ENCODE measurements at places on chromosomes 1 and 21. TPM values are rescaled to one million over a fixed set of nuclear protein-coding genes. Genes with fewer than 3 reads are reported as not detected.

DNA sequence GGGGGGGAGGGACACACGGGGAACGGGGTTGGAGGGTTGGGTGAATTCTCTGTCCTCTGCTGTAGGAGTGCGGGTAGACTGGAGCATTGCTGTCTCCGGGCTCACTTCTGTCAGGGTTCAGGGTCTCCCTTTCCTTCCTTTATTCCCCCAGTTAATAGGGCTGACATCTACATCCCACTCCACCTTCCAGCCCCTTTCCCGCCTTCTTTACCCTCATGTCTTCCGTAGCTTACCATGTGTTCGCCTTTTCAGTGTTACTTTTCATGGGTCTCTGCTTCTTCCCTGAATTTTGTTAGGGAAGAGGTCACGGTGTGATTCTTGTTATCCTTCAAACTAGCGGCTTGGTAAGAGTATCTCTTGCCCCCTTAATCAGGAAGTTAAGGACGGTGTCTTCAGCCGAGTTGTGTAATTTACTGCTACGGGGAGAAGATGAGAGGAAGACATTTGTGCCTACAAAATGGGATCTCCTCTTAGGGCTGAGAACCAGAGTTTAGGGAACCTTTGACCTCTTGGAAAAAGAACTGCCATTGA, 917 bp downstream of the RAP1A start:
- no peak overlapping the region for H3K27ac ChIP-seq
- H3K27me3 ChIP-seq, result no peaks in the 10 kb centered on the region
- DNase-seq, result no peak
- H3K4me1 ChIP-seq, result no peaks in the 10 kb centered on the region

DNA sequence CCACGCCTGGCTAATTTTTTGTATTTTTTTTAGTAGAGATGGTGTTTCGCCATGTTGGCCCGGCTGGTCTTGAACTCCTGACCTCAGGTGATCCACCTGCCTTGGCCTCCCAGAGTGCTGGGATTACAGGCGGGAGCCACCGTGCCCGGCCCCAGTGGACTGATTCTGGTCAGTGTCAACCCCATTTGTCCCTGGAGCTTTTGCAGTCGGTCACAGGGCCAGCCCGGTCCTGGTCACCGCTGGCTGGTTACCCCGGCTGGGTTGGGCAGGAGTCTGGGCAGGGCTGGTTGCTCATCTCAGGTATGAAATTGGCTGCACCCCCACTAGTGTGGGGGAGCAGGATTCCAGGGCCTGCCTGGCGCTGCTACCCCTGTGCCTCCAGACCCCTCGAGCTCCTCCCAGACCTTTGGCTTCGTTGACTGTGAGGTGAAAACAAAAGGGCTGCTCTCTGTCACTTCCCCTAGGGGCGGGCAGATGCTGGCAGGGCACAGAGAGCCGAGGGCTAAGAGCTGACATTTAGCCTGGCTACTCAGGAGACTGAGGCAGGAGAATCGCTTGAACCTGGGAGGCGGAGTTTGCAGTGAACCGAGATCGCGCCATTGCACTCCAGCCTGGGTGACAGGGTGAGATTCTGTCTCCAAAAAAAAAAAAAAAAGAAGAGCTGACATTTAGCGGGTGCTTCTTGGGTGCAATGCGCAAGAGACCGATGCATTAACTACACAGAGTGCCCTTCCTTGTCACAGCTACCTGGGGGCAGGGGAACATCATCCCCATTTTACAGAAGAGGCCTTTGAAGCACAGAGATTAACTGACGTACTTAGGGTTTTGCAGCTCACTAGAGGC, 10.6 kb downstream of the TNFRSF1B start:
- H3K27ac ChIP-seq, result no peak overlapping the region
- H3K27me3 ChIP-seq, result no peaks in the 10 kb centered on the region
- no peaks in the 10 kb centered on the region for H3K4me1 ChIP-seq
- H3K36me3 ChIP-seq, result no peaks in the 10 kb centered on the region
- no peak for DNase-seq

DNA sequence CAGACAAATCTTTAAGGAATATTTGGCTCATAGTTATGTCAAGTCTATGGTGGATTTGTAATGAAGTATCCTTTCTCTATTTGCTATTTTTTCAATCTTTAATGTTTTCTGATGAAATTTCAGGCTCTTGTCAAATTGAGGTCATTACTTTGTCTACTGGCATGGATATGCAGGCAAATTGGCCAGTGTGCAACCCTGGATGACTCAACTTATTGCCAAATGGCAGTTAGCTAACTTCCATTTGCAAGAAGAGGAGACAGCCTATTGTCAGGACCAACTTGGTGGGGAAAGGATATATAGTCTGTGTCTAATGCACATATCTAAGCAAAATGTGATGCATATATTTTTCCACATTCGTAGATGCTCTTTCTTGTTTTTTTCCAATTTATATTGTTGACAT, 530.5 kb downstream of the PTBP2 start:
- no peak for DNase-seq
- H3K36me3 ChIP-seq, result peaks cover 3% of the 10 kb centered on the region
- no peak overlapping the region for H3K27ac ChIP-seq
- H3K4me3 ChIP-seq, result no peak overlapping the region
- no peaks in the 10 kb centered on the region for H3K4me1 ChIP-seq
- H3K27me3 ChIP-seq, result no peaks in the 10 kb centered on the region

Gene RNU1-4
- total RNA-seq, result 2,051 TPM

GRCh38 chr1:26317612-26318337, at the start of gene CD52:
Gene CD52 (plus strand): TSS chr1:26317958. CDS start chr1:26318018, 60 bp downstream.
- peaks cover 8% of the 10 kb centered on the region for H3K36me3 ChIP-seq
- no peaks in the 10 kb centered on the region for H3K4me1 ChIP-seq
- peak; percentile 78 for DNase-seq
- H3K27me3 ChIP-seq, result no peaks in the 10 kb centered on the region

- H3K27ac ChIP-seq, result no peak overlapping the region
- H3K4me3 ChIP-seq, result no peak overlapping the region
- DNase-seq, result no peak
- no peaks in the 10 kb centered on the region for H3K4me1 ChIP-seq
- peaks cover 89% of the 10 kb centered on the region for H3K36me3 ChIP-seq
- H3K27me3 ChIP-seq, result no peaks in the 10 kb centered on the region
These were observed 27.4 kb downstream of the PHGDH start for GRCh38 chr1:119739150-119739549.

Gene AURKAIP1
- 196 TPM for total RNA-seq

DNA sequence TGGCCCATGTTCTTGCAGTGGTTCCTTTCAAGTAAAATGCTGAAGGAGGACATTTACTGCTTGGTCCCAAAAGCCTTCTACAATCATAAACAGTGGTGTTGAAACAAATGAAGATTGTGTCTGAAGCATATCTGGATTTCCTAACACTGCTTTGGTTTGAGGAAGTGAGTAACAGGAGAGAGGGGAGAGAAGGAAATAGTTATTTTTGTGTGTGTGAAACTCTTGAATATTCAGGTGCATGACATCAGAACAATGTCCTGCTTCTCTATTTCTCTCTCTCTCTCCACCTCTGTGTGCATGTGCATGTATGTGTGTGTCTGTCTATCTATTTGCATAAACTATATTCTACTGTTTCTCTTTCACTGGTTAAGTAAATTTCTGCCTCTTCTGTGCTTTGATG, 61.4 kb upstream of the TNFSF18 start:
- H3K36me3 ChIP-seq, result no peaks in the 10 kb centered on the region
- no peak for DNase-seq
- H3K27ac ChIP-seq, result no peak overlapping the region
- H3K27me3 ChIP-seq, result no peaks in the 10 kb centered on the region
- H3K4me1 ChIP-seq, result no peaks in the 10 kb centered on the region

Gene DNAJC28
- total RNA-seq, result 3.7 TPM

Gene EFCAB7
- total RNA-seq, result 4.2 TPM

Gene SLAMF6
- not detected for total RNA-seq

DNA sequence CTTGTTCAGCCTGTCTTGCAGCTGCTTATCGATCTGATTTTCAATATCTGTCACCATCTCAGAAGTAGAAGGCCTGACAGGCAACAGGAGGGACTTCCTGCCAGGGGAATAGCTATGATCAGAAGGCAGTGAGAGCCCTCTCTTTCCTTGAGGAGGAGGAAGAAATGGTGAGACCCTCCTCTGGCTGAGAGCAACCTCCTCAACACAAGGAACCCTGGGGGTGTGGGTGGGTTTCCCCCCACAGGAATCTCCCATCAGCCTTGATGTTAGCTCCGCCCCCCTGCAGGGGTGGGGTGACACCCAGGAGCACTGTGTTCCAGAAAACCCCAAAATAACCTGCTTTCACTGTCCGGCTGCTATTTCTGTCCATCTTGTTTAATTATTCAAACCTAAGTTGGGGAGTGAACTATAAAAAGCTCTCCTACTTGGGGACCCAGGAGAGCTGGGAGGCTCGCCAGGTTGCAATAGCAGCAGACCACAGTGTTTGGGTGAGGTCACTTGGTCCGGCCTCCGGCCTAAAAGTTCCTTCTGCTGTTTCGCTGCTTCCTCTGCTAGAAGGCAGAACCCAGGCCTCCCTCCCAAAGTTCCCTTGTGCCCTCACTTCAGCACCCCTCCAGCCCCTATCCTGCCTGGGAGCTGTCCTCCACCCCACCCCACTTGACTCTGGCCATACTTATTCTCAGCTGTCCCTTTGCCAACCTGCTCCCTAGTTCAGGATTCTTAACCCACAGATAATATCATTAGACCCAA, 7.8 kb upstream of the MEF2D start:
- peaks cover 13% of the 10 kb centered on the region for H3K4me1 ChIP-seq
- no peak overlapping the region for H3K27ac ChIP-seq
- H3K36me3 ChIP-seq, result no peaks in the 10 kb centered on the region

Gene CFHR2
- total RNA-seq, result not detected

DNA sequence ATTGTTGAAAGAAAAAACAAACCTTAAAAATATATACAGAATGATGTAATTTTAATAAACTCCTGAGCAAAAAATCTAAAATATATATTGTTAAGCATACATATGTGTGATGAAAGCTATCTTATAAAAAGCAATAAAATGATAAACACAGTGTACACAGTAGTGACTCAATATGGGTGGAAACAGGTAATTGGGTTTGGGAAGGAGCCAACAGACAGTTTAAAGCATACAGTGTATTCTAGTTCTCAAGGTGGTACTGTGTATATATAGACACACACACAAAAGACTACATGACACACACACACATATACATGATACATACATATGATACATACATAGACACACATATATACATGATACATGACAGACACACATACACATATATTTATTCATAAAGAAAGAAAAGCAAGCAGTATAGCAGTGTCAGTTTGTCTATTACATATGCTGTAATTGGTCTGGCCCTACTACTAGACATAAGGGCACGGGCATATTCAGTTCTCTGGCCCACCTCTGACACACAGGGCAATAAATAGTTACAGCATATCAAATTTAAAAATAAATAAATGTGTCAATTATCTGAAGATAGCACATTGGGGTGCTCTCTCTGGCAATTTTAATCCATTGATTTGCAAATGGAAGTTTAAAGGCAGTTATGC, 330.2 kb downstream of the S1PR1 start:
- H3K4me3 ChIP-seq, result no peak overlapping the region
- H3K27ac ChIP-seq, result no peak overlapping the region
- peaks cover 7% of the 10 kb centered on the region for H3K36me3 ChIP-seq
- DNase-seq, result no peak
- no peaks in the 10 kb centered on the region for H3K27me3 ChIP-seq

DNA sequence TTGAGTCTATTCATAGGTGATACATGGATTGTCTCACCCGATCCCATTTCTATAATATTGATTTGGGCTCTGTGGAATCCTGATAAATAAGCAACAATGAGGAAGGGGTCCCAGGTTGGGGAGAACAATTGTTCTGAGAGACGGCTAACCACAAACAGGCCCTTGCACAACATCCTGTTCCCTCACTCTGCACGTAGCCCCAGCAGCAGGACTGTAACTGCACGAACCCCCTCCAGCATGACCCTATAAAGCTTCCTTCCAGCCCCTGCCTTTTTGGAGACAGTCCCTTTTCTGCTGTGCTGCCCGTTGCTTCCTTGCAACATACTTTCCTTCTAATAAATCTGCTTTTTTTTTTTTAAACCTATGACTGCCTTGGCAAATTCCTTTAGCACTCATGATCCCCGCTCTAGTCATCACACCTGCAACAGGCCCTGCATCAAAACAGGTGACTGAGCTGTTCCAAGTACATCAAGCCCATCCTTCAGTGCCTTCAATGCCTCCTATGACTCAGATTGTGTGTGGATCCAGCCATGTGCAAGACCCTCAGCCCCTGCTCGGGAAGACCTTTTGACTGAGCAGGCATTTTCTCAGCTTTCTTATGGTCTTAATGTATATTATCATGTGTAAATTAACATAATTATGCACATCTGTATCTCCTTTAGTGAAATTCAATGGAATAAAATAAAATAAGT, 63.7 kb upstream of the B3GALNT2 start:
- no peaks in the 10 kb centered on the region for H3K4me1 ChIP-seq
- peaks cover 5% of the 10 kb centered on the region for H3K36me3 ChIP-seq
- H3K4me3 ChIP-seq, result no peak overlapping the region
- no peak overlapping the region for H3K27ac ChIP-seq

- no peaks in the 10 kb centered on the region for H3K36me3 ChIP-seq
- DNase-seq, result peak; percentile 31
- H3K27ac ChIP-seq, result no peak overlapping the region
- H3K4me1 ChIP-seq, result no peaks in the 10 kb centered on the region
These were observed 65.1 kb upstream of the DPT start for GRCh38 chr1:168794057-168794456.

Gene GREM2
- total RNA-seq, result not detected

GRCh38 chr1:71542155-71542554, 461.3 kb upstream of the ZRANB2 start:
- no peaks in the 10 kb centered on the region for H3K27me3 ChIP-seq
- H3K27ac ChIP-seq, result no peak overlapping the region
- no peak overlapping the region for H3K4me3 ChIP-seq
- no peaks in the 10 kb centered on the region for H3K36me3 ChIP-seq

GRCh38 chr1:19775317-19775716, 24.4 kb downstream of the TMCO4 start:
- no peak overlapping the region for H3K4me3 ChIP-seq
- H3K36me3 ChIP-seq, result no peaks in the 10 kb centered on the region
- H3K27ac ChIP-seq, result no peak overlapping the region
- no peaks in the 10 kb centered on the region for H3K4me1 ChIP-seq
- no peak for DNase-seq

GRCh38 chr1:98398649-98399048, 262.9 kb upstream of the SNX7 start:
- no peaks in the 10 kb centered on the region for H3K4me1 ChIP-seq
- no peak overlapping the region for H3K27ac ChIP-seq

GRCh38 chr1:26785611-26786436, 1.9 kb upstream of the PIGV start:
- H3K27me3 ChIP-seq, result no peaks in the 10 kb centered on the region
- peaks cover 17% of the 10 kb centered on the region for H3K36me3 ChIP-seq
- no peak overlapping the region for H3K4me3 ChIP-seq
- H3K27ac ChIP-seq, result no peak overlapping the region
- DNase-seq, result no peak
- peaks cover 5% of the 10 kb centered on the region for H3K4me1 ChIP-seq

Gene PDXK
- 109 TPM for total RNA-seq

DNA sequence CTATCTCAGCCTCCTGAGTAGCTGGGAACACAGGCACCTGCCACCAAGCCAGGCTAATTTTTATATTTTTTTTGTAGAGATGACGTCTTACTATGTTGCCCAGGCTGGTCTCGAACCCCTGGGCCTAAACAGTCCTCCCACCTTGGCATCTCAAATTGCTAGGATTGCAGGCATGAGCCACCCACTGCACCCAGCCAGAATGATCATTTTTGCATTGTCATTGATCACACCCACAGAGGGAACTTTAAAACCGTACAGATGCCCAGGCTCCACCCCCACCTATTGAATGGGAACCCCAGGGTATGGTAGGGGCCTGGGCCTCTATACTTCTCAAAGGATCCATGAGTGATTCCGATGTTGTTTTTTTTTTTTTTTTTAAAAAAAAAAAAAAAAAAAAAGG, 36.7 kb downstream of the ETNK2 start:
- H3K36me3 ChIP-seq, result peaks cover 59% of the 10 kb centered on the region
- no peak for DNase-seq
- no peaks in the 10 kb centered on the region for H3K27me3 ChIP-seq
- H3K4me1 ChIP-seq, result peaks cover 4% of the 10 kb centered on the region

Measured in H9 (cell line).